ENCODE measurements at places on chromosomes 2 and 18.

GRCh38 chr2:181770150-181770549 is 89.8 kb upstream of the NEUROD1 start:
- no peak for DNase-seq

GRCh38 chr2:197704434-197705120 is 592 bp upstream of the MARS2 start:
- DNase-seq, result no peak

DNA sequence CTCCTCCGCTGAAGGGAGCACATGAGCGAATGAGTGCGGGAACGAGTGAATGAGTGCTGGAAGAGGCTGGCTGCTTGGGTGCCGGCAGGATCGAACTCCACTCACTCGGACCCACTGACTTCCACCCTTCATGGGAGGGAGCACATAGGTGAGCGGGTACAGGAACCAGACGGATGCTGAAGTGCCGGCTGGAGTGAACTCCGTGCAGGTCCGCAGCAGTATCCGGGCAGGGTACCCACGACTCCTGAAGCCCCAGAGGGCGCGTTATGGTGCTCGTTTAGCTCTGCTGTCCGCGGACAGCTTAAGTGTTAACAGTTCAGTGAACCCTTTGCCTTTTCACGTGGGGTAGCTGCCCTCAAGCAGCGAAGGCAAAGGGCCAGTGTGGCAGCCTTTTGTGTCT is 23.2 kb downstream of the RPRM start:
- no peak for DNase-seq

GRCh38 chr18:13465124-13465446 is 246.5 kb downstream of the LDLRAD4 start:
- DNase-seq, result no peak

GRCh38 chr2:134540990-134541389 is 177.8 kb downstream of the TMEM163 start:
- DNase-seq, result no peak

- DNase-seq, result no peak
These were observed 137.1 kb downstream of the RBMS1 start for GRCh38 chr2:160356485-160356884.

DNA sequence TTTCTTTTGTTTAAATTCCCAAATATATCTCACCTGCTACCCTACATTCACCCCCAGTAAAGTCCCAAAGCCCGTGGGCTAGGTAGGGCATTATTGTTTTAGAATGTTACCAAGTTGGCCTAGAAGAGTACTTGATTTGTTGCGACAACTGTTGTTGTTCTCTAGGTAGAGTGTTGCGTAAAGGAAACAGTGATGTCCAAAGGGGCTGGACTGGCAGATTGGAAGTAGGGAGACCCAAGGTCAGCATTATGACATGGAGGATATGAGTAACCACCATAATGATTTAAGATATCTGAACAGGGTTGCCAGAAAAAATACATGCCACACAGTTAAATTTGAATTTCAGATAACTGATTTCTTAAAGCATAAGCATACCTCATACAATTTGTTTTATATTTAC is 39.2 kb downstream of the SCN1A start:
- DNase-seq, result no peak

DNA sequence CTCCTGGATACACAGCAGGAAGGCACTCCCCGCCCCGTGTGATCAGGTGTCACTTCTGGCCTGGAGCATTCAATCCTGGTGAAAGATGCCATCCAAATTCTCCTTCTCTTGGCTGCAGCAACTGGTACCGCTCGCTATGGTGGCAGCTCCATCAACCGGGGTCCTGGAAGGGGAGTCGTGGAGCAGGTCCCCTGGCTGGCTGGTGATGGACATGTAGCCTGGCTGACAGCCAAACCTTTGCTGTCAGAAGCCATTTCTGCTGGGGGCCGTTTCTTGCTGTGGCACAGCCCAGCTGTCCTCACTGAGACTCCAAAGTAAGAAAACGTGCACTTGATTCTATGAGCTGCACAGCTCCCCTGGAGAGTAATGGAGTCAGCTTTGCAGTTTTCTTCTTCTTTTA is 7.1 kb upstream of the CYS1 start:
- DNase-seq, result no peak

DNA sequence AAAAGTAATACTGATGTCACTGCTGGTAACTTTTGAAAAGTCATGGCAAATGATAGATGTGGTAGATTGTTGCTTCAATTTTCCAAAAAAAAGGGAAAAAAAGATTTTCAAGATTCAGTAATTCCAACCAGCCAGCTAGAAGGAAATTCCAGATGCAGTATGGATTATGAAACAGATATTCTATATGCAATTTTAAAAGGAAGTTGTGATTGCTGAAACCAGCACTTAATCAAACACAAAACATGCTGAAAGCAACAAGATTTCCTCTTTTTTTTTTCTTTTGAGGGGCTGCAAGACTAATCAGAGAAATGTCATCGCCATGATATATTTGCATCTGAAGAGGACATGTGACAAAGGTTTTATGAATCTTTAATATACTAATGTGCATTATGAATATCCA is 5.1 kb upstream of the HNMT start:
- DNase-seq, result no peak

- no peak for DNase-seq
These were observed 217.3 kb downstream of the FHOD3 start for GRCh38 chr18:36514778-36515177.

Data from NCI-H2107 (cell line).